NCI-H510A (cell line): ENCODE measurements at places on chromosomes 11 and 22.

- DNase-seq = no peak
Observed at GRCh38 chr11:135074397-135074998, 662.5 kb upstream of the B3GAT1 start.

- no peak for DNase-seq
Observed at GRCh38 chr11:93807980-93808379, 23.9 kb downstream of the MED17 start.

GRCh38 chr11:15602785-15603567, 488.3 kb downstream of the INSC start:
- DNase-seq = no peak

DNA sequence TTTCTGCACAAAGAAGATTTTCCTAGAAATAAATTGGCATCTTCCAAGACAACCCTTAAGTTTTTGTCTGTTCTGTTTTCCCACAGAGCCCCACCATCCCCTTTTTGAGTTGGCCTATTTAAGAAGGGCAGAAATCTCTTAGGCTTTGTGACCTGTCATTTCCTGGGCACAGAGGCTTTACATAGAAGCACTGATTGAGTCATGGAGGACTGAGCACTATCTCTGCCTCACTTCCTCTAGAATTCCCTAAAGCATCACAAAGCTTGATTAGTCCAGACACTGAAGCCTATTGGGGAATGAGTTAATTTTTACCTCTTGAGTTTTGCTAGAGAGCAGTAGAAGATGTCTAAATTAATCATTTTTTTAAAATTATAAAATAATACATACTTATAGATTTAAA, 25.4 kb downstream of the TRIM44 start:
- DNase-seq = no peak

GRCh38 chr11:128963744-128964325, 21.2 kb upstream of the TP53AIP1 start:
- no peak for DNase-seq

DNA sequence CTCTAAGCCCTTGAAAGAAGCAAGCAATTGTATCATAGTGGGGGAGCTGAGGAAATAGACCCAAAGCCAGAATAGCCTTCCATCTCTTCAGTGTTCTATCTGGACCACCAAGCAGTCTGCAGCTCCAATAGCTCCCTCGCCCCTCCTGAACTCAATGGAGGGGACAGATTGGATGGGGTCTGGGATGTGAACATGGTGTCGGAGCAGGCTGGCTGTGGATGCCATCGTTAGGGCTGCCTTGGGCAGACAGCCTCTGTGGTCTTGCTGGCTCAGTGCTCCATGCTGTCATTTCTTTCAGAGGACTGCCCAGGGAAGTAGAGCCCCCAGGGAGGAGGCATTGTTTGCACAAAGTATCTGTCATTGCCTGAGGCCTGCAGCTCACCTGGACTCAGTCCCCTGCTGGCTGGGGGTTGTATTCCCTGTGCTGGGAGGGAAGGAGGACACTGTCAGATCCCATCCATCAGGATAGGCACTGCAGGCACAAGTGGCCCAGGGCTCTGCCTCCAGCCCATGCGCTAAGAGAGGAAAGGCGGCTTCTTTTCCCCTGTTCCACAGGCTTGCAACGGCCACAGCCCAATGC, 537.7 kb downstream of the BUD13 start:
- no peak for DNase-seq

- no peak for DNase-seq
Observed at GRCh38 chr11:12116425-12117032, 6.1 kb downstream of the MICAL2 start.

- DNase-seq = no peak
Observed at GRCh38 chr11:72793076-72793424, 797 bp downstream of the STARD10 start.

DNA sequence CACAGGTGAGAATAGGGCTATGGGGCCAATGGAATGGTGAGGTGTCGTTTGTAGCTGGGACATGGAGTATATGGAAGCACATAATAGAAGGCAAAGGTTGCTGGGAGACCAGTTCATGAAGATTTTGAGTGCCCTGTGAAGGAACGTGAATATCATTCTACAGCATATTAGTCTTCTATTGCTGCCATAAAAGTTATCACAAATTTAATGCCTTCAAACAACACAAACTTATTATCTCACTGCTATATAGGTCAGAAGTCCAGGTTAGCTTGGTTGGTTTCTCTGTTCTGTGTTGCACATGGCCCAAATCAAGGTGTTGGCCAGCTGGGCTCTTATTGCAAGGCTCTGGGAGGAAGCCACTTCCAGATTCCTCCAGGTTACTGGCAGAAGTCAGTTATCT, 110.6 kb downstream of the SYN3 start:
- no peak for DNase-seq

- DNase-seq = no peak
Observed at GRCh38 chr22:48581796-48582469, 1245.7 kb downstream of the BRD1 start.

DNA sequence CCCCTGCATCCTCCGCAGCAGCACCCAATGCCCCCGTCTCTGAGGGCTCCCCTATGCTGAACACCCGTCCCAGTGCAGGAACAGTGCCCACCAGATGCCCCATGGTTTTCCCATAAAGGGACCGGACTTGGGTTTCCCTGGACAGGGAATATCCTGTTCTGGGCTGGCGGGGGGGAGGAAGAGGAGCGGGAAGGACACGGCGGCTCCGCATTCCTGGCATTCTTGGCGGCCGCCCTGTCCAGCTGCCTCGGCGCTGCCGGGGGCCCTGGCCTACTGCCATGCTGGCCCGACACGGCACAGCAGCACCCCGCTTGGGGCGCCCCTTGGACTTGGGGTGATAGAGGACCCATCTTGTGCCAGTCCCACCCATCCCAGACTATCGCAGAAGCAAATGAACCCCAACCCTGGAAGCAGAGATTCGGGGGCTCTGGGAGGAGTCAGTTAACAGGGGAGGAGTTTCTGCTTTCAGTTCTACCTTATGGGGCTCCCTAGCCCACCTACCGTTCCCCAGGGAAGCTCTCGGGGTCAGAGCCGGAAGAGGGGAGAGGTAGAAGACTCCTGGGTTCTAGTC, 23.7 kb upstream of the CBX7 start:
- no peak for DNase-seq

DNA sequence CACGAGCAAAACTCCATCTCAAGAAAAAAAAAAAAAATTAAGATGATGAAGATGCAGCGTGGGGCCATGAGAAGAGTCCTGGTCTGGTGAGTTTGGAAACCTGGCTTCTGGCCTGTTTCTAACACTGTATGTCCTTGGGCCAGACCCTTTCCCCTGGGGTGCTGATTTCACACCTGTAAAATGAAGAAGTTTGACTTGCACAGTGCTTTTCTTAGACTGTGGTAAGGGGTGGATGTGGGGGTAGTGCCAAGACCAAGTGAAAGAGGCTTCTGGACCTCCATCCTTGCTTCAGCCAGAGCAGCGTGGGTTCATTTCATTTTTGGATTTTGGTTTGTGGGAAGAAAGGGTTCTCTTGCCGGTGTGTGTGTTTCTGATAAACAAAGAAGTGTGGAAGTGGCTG, 42.1 kb downstream of the PTPRJ start:
- DNase-seq = no peak

GRCh38 chr22:45125188-45125587, 38.5 kb upstream of the NUP50 start:
- DNase-seq = no peak

DNA sequence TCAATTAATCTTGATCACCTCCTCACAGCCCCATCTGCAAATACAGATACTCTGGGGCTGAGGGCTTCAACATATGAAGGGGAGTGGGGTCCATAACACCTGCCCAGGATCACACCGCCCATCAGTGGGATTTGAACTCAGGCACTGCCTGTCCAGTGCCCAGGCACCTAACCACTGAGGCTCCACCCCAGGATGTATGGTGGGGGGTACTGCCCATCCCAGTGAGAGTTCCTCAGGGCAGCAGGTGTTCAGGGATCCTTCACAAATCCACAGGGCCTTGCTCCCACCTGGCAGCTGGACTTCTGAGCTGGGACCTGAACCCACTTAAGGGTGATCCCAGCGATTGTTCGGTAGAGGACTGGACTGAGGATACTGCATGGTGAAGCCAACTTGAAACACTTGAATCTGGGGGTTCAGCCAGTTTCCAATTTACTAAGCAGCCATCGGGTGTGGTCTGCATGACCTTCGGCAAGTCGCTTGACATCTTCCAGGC, 33.3 kb downstream of the PRDM11 start:
- no peak for DNase-seq

GRCh38 chr11:113384551-113384950, 3.0 kb upstream of the ANKK1 start:
- DNase-seq = peak; percentile 62

GRCh38 chr11:2688381-2689231, 11.2 kb downstream of the KCNQ1OT1 start:
- DNase-seq = no peak

GRCh38 chr11:22433094-22433455, 94.9 kb downstream of the SLC17A6 start:
- no peak for DNase-seq

DNA sequence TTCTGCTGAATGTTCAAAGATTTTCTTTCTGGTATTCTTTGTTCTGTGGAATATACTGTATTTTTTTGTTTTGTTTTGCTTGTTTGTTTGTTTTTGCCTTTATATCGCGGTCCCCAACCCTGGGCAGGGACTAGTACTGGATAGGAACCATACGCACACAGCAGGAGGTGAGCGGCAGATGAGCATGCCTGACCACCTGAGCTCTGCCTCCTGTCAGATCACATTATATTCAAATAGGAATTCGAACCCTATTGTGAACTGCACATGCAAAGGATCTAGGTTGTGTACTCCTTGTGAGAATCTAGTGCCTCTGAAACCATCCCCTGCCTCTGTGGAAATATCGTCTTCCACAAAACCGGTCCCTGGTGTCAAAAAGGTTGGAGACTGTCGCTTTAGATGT, 83.3 kb upstream of the ANO3 start:
- DNase-seq = no peak

- no peak for DNase-seq
Observed at GRCh38 chr11:92511522-92512203, 287.0 kb downstream of the FAT3 start.

DNA sequence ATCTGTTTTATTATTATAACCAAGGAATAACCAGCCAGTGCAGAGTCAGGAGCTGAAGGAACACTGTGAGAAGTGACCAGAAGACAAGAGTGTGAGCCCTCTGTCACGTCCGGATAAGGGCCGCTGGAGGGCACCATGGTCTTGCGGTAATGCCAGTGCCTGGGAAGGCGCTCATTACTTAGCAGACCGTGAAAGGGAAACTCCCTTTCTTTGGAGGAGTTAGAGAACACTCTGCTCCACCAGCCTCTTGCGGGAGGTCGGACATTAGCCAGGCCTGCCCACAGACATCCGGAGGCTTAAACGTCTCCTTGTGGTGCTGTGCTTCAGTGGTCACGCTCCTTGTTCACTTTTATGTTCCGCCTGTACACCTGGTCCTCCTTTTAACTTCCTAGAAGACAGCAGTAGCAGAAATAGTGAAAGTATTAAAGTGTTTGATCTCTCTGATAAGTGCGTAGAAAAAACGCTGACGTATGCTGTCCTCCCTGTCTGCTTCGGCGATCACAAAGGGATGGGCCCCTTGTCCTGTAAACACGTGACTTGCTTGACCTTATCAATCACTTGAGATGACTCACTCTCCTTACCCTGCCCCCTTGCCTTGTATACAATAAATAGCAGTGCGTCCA, 120.6 kb upstream of the LMO1 start:
- no peak for DNase-seq

DNA sequence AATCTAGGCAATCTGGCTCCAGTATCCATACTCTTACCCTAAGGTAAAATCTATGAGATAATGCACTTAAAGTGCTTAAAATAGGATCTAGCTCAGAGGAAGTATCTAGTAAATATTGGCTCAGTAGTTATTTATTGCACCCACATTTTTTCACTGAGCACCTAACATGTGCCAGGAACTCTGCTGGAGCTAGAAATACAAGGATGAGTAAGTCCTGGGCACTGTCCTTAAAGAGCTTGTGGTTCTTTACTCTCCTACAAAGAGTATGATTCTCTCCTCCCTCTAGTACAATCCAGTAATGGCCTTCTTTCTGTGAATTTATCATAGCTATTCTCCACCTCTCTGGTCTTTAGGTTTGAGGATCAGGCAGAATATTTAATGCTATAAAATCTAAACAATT, 59.2 kb downstream of the DEUP1 start:
- DNase-seq = no peak

- DNase-seq = no peak
Observed at GRCh38 chr11:125494974-125495725, 915 bp downstream of the FEZ1 start.

GRCh38 chr22:43534916-43535315, 123.1 kb downstream of the MPPED1 start:
- no peak for DNase-seq

DNA sequence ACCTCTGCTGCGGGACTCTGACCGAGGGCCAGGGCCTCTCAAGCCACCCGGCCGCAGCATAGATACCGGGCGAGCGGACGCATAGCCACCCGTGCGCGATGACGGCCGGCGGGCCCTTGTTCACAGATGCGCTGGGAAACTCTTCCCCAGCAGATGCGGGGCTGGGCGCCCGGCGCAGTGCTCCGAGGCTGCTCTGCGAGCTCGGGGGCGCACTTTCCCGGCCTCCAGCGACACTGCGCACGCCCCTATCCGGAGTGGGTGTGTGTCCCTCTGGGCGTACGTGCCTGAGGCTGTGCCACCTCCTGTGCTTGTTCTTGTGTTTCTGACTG, 104.7 kb upstream of the E2F8 start:
- DNase-seq = no peak

GRCh38 chr11:19702620-19703019, 10.0 kb upstream of the NAV2 start:
- no peak for DNase-seq

DNA sequence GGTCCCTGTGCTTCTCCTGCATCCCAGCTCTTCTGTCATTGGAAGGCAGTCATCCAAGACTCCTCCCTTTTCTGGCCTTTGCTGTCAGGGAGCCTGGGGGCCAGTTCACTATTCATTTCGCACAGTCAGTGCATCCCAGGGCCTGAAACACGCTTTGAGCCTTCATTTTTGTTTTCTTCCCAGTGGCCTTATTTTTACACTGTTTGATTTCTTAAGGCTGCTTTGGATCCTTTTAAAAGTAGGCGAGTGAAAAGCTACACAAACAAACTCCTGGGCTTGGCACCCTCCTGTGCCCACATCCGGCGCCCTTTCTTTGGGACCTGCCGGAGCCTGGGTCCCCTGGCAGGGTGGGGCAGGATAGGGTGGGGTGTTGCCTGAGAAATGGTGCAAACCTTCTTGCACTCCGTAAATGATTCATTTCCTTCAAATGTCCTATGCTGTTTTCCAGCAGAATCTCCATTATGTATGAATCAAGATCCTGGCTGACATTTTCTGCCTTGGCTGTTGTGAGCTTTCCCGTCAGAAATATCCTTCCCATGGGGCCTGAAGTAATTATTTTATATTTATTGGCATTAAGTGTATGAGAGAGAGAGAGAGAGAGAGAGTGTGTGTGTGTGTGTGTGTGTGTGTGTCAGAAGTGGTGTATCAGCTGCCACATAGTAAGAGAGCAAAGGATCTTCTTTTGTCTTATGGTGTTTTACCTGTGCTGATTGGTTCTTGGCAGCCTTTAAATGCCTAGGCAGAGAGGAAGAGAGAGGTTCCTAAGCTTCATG, 45.6 kb downstream of the BCR start:
- no peak for DNase-seq
